ENCODE measurements at places on chromosomes 16 and 17. TPM values are rescaled to one million over a fixed set of nuclear protein-coding genes. Genes with fewer than 3 reads are reported as not detected.

The DLX4 gene
- total RNA-seq = 0.88 TPM

DNA sequence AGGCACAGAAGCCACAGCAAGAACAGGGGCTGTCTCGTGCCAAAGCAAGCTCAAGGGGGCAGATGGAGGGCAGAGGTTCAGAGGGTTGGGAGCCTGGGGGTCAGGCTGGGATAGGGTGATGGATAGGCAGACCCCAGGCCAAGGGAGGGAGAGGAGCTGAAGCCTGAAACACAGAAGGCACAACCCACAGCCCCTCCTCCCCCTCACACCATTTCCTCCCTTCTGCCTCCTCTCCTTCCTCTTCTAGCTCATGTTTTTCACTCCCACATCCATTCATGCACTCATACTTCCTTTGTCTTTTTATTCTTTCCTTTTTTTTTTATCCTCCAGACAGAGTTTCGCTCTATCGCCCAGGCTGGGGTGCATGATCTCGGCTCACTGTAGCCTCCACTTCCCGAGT, 61.1 kb downstream of the SOCS1 start:
- DNase-seq = no peak

The APOBR gene
- total RNA-seq = not detected

DNA sequence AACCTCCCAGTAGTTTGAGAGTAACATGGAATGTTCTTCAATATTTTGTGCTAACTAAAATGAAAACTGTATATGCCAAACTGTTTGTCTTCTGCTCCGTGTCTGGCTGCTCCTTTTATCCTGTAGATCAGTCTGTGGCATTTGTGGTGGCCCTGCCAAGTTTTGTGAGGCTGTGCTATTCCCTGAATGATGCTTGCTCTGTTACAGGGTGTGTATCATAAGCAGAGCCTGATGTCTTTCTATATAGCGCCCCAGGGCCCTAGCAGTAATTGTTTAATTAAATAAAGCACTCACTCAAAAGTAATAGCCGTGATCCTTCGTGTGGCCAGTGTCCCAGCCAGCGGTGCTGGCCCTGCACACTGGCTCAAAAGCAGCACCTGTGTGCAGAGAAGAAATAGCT, 27.8 kb upstream of the NAT9 start:
- no peak for DNase-seq

The TBC1D3K gene
- total RNA-seq = not detected

DNA sequence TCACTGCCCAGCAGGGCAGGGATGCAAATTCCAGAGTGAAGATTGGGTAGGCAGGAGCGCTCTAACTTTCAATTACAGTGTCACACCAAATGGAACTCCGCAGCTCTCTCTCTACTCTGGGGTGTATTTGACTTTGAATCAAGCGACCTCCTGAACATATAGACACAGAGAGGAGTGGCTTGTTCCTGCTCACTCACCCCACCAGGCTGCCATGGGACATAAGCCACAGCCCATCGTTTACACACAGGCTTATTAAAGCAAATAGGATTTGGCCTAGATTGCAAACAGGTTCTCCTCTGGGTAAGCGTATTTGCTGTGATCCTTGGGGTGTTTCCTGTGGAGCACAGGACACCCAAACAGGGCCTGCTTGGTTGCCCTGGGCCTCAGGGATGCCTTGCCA, 281.6 kb upstream of the CCL2 start:
- no peak for DNase-seq

The TP53TG3C gene
- total RNA-seq = not detected

All from H1 (cell line).